Ureter (tissue), 1 donor: ENCODE measurements at places on chromosomes 16 and 17. TPM values are rescaled to one million over a fixed set of nuclear protein-coding genes. Genes with fewer than 3 reads are reported as not detected.

Gene PPM1E
- 0.39 TPM for total RNA-seq

Gene C17orf107
- 4.6 TPM for total RNA-seq

Gene DHRS7C
- not detected for total RNA-seq

Gene TBX4
- total RNA-seq = not detected

Gene EVPL
- total RNA-seq = 84.2 TPM

Gene RAB34
- 82.9 TPM for total RNA-seq

GRCh38 chr17:35046740-35047283 lies 16.7 kb downstream of the RFFL start:
- DNase-seq = no peak

DNA sequence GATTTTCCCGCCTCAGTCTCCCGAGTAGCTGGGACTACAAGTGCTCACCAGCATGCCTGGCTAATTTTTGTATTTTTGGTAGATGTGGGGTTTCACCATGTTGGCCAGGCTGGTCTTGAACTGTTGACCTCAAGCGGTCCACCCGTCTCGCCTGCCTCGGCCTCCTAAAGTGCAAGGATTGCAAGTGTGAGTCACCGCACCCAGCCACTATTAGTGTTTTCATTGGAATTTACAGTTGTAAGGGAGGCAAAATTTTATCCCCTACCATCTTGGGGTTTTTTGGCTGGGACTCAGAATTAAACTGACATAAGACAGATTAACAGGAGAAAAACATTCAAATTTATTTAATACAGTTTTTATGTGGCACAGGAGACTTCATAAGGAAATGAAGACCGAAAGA lies 12.3 kb upstream of the MYCBPAP start:
- DNase-seq = no peak

- no peak for DNase-seq
Measured at GRCh38 chr16:27767971-27768591, 218.1 kb downstream of the KATNIP start.

- DNase-seq = no peak
Measured at GRCh38 chr17:78131172-78132083, 857 bp downstream of the TMC8 start.

- DNase-seq = no peak
Measured at GRCh38 chr16:50496990-50497389, 51.2 kb upstream of the NKD1 start.

- DNase-seq = peak; percentile 93
Measured at GRCh38 chr17:7573324-7574080, 5.9 kb upstream of the CD68 start.

DNA sequence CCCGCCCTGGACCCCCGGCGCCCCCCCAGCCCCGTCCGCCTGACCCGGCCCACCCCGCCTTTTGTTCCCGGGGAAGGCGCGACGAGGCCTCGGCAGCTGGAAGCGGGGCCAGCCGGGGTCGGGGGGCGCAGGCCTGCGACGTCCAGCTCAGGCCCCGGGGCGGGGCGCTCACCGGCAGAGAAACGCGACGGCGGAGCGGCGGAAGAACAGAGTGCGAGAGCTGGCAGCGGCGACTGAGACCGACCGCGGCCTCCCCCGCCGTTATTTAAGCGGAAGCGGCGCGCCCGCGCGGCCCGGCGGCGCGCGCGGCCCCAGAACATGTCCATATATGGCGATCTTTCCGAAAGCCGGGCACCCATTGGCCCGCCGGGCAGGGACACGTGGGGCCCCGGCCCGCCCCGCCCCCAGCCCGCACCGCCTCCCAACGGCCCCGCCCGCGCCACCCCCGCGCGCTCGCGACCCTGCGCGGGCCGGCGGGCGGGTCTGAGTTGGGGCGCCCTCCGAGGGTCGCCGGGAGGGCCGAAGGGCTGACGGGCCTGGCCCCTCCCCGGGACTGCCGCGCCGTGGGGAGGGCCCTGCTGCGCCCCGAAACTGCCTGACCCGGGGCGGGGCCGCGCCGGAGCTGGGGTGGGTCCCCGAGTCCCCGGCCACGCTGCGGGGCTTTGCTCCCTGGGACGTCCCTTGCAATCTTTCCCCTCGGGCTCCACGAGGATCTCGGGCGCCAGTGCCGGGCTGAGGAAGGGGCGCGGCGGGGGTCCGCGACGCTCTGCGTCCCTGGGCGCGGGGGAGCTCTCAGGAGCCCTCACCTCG lies at the start of gene ACTG1:
Gene ACTG1 (minus strand): TSS at position 238 of the 810 bp plus-strand sequence. CDS start 445 bp downstream, outside the sequence.
- DNase-seq = peak; percentile 96

DNA sequence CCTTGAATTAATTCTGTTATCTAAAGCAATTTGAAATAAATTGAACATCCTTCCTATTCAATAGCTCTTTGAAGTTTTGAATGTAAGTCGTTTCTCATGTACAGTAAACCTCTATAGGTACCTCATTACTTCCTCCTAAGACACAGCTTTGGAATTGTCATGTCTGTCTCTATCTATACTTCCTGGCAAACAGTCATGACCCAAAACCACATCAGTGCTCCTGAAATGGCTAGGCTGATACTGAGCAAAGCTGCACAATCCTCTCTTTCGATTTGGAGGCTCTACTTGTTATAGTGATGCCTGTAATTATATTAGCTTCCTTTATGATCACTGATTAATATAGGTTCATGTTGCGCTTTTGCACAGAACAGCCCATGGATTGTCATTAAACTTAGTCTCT lies 110.1 kb downstream of the ADAMTS18 start:
- no peak for DNase-seq

- no peak for DNase-seq
Measured at GRCh38 chr17:79994602-79995001, 41.1 kb downstream of the TBC1D16 start.

DNA sequence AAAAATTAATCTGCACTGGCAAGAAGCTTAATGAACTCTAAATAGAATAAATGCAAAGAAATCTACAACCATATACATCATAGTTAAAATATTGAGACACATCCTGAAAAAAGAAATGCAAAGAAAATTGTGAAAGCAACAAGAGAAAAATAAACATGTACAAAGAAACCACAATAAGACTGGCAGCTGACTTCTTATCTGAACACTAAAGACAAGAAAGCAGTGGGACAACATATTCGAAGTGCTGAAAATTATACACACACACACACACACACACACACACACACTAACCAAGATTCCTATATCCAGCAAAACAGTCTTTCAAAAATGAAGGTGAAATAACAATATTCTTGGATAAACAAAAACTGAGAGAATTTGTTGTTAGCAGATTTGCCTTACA lies 366.5 kb upstream of the C16orf82 start:
- DNase-seq = no peak

- no peak for DNase-seq
Measured at GRCh38 chr16:7675628-7676027, 343.0 kb downstream of the RBFOX1 start.

DNA sequence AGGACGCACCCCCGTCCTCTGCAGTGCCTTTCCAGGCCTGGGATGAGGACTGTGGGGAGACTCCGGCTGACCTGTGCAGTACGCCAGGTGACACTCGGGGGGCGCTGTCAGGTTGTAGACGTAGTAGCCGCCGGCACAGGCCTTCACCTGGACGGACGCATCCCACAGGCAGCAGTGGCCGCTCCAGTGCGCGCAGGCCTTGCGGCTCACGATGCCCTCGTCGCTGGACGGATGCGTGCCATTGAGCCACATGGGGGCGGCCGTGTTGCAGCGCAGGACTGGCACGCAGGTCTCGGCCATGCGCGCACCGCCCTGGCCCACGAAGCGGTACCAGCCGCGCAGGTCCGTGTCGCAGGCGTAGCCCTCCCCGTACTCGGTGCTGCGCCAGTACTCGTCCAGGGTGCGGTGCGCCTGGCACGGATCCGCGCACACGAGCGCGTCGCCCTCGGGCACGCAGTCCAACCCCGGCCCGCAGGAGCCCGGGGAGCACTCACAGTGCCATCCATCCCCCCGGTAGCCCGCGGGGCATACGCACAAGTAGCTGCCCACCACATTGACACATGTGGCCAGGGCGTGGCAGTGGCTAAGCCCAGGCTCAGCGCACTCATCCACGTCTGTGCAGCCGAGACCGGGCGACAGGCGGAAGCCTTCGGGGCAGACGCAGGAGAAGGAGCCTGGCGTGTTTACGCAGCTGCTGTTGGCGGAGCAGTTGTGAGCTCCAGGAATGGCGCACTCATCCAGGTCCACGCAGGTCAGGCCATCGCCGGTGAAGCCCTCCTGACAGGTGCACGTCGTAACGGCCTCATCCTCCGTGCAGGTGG lies 3.9 kb downstream of the UMOD start:
- DNase-seq = no peak

GRCh38 chr16:57534337-57534880 lies 2.0 kb downstream of the CCDC102A start:
- DNase-seq = no peak

DNA sequence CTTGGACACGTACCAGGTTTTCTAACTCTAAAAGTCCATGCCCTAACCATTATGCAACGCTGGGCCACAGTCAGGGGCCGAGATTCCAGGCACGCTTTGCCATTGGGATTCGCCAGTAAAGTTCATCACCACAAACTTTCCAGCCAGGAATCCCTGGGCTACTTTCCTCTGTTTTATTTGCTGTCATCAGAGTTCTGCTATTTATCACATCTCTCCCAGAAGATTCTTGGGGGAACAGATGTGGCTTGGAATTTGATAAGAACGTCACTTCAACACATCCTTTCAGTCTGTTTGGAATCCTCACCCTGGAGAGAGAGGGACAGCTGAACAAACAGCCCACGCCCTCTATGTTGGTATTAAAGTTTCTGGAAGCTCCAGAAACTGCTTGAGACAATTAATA lies 109.6 kb upstream of the CACNG3 start:
- DNase-seq = no peak

GRCh38 chr17:55407641-55408566 lies 13.7 kb downstream of the MMD start:
- DNase-seq = no peak

DNA sequence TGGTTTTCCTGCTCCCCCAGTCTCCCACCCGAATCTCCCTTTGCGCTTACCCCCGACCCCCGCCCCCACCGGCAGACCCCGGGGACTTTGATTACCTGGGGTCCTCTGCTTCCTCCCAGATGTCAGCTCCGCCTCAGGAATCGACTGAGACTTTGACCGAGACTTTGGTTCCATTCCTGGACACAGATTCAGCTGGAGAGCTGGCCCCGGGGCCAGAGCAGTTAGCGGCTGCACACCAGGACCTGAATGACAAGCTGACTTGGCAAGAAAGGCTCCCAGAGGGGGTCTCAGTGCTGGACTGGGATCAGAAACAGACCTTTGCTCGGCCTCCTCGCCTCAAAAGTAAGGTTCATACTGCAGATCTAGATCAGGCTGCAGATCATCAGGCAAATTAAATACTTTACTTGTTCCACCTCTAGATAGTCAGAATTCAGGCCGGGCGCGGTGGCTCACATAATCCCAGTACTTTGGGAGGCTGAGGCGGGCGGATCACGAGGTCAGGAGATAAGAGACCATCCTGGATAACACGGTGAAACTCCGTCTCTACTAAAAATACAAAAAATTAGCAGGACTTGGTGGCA lies 60.3 kb upstream of the FBXO47 start:
- no peak for DNase-seq

DNA sequence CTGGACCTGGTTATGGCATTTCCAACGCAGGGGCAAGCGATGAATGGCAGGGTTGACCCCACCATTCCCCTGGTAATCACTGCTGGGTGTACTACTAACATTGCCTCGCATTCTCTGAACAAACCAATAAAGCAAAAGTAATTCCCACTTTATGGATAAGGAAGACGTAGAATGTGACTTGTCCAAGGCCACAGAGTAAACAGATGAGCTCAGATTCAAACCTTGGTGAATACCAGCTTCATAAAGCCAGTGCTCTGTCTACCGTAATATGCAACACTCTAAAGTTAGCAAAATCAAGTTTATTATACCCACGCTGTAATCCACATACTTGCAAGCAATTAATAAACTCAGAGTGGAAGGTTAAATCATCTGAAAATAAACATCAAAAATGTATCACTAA lies 59.6 kb downstream of the ANKFY1 start:
- DNase-seq = no peak
